ENCODE measurements at places on chromosomes 2 and 18.
A peak's percentile ranks its signal among the peaks of the same experiment; 100 is the strongest.

DNA sequence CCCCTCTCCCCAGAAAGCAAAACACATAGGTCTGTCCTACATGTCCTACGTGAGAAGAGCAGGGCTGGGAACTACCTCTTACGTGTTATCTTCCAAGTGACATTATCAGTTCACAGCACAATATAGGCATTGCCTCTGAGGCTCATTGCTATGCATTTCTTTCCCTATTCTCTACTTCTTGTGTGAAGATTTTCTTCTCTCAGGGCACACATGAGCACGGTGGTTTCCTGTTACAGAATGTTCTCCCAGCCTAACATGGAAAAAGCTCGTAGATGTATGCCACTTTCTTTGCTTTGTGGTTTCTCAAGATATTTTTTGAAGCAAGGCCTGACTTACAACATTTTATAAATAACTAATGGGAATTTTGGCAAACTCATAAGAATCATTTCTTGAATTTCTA lies 19.4 kb upstream of the DSC3 start:
- no peak for DNase-seq

GRCh38 chr2:75311993-75312392 lies 112.7 kb upstream of the TACR1 start:
- peak; percentile 40 for DNase-seq

DNA sequence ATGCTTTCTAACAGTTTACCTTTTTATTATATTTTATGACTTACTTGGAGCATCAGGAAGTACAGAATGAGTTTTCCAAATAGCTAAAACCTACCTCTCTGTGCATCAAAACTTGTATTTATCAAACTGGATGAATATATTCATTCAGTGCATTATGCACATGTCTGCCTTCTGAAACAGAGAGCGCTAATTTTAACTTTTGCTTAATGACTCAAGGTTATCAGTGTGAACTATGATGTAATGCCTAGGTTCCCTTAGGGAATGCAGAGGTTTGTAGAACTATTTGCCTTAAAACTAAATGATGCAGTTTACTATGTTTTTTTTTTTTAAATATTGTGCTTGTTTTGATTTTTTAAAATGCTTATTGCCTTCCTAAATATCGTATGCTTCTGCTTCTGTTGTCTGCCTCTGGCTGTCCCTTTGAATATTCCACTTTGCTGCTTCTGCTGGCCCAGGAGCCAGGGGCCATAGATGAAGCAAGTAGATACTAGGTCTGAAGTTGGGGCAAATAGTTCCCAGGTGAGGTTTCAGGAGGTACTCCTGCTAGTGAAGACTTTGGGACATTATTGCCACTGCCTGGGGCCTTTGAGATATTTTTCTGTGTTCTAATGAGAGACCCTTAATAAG lies 16.5 kb downstream of the TMEM178A start:
- DNase-seq, result no peak

GRCh38 chr18:4578449-4578848 lies 123.3 kb upstream of the DLGAP1 start:
- DNase-seq, result no peak

DNA sequence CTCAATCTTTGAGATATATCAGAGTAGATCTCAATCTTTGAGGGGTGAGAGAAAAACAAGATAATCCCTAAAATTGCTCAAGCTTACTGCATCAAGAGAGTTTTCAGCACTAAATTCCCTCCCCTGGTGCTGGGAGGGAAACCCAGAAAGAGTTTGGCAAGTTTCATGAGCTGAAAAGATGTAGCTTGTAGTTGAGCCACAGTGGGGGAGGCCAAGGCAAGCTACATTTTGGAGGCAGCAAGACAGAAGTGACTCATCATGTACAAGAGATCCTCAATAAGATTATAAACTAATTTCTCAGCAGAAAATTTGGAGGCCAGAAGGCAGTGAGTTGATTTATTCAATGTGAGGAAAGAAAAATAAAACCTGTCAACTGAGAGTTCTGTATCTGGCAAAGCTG lies 308.2 kb downstream of the PIEZO2 start:
- no peak for DNase-seq

DNA sequence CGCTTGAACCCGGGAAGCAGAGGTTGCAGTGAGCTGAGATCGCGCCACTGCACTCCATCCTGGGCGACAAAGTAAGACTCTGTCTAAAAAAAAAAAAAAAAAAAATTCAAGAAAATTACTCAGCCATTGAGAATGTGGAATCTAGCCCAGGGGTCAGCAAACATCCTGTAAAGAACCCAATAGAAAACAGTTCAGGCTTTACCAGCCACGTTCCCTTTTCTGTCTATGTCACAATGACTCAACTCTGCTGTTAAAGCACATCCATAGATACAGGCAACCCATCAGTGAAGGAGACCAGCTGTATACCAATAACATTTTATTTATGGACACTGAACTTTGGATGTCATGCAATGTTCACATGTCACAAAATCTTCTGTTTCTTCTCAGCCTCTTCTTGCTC lies 435.6 kb upstream of the GYPC start:
- DNase-seq, result no peak

- DNase-seq, result no peak
These were observed 6.1 kb downstream of the TMEM18 start for GRCh38 chr2:671072-671471.

DNA sequence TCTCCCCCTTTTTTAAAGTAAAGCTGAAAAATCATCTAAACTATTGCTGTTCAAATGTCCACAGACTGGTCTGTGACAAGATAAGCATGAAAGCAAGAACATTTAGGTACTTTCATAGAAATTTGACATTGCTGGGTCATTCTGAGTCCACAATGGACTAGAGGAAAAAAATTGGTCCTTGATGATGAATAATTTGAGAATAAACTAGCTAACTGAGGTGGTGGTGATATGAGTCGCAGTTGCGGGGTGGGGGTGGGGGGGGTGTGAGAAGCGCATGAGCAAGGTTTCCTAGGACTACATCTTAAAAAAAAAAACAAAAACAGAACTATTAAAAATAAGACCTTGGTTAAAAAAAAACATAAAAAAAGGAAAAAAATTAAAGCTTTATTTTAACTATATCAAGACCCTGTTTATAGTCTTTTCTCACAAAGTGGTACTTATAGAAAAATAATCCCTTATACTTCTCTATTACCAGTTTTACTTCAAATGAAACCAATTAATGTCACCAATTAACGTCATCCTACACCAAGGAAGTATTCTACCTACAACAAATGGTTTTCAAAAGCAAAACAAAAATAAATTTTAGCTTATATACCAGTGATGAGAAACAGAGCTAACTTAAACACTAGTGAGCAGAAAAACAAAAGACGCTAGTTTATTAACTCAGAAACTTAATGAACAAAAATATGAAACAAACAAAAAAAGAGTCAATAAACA lies 88.1 kb downstream of the ASXL2 start:
- no peak for DNase-seq

GRCh38 chr2:9590641-9591040 lies 35.0 kb upstream of the ADAM17 start:
- DNase-seq, result no peak

DNA sequence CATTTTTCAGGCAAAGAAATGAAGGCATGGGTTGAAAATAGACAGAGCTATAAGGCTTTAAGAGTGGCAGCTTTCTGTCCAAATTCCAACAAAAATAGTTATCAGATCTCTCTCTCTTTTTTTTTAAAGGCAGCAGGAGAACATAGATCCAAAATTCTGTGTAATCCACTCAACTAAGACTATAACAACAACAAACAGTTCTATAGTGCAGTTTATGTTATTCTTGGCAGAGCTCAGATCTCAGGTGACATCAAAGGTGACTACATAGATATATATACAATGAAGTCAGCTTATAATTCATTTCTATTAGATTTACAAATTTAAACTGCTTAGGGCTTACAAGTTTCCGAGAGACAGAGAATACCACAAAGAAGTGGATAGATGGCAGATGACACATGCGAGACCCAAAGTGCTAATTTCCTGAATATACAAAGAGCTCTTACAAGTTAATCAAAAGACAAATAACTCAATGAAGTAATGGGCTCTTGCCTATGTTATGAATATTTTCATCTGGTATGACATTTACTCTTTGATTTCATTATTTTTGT lies 223.2 kb downstream of the BCL2 start:
- DNase-seq, result no peak

- no peak for DNase-seq
These were observed 14.6 kb downstream of the RNU4ATAC start for GRCh38 chr2:121545257-121545656.

Data from CD4-positive, alpha-beta T cell treated with Interleukin-15 for 1 hour (primary cell).